ENCODE measurements at places on chromosomes 4 and X.

- DNase-seq, result no peak
Measured at GRCh38 chr4:150342945-150343344, 239.0 kb upstream of the MAB21L2 start.

DNA sequence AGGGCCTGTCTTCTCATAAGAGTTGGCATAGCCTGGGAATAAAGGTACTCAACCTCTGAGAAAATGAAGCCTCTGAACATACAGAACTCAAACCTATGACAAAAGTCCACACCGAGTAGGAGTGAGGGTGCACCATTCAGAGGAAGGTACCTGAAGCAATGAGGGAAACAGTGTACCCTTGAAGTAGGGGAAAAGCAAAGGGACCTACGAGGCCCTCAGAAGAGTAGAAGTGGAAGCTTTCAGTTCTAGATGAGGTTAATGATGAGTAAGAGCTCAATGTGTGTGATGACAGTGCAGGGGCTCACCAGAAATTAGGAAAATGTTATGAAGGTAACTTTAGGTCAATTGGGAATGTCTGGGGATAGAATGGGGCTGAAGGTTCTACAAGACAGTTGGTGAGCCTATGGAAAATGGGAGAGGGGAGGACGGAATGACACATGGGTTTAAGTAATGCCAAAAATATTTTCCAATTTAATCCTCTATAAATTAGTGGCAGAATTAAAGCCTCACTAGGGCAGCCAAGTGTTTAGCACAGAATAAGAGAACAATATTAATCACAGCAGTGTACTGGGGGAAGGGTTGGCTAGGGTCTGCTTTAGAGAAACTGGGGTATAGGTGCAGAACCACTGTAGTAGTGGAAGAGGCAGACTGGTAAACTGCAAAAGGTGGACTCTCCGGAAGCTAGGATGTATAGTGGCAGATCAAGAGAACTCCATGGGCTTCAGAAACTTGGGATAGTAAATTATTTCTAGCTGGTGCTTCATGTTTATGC is 39.8 kb downstream of the RAB33A start:
- DNase-seq, result no peak

GRCh38 chrX:101744085-101744484 is 84.4 kb upstream of the ARMCX2 start:
- DNase-seq, result no peak

DNA sequence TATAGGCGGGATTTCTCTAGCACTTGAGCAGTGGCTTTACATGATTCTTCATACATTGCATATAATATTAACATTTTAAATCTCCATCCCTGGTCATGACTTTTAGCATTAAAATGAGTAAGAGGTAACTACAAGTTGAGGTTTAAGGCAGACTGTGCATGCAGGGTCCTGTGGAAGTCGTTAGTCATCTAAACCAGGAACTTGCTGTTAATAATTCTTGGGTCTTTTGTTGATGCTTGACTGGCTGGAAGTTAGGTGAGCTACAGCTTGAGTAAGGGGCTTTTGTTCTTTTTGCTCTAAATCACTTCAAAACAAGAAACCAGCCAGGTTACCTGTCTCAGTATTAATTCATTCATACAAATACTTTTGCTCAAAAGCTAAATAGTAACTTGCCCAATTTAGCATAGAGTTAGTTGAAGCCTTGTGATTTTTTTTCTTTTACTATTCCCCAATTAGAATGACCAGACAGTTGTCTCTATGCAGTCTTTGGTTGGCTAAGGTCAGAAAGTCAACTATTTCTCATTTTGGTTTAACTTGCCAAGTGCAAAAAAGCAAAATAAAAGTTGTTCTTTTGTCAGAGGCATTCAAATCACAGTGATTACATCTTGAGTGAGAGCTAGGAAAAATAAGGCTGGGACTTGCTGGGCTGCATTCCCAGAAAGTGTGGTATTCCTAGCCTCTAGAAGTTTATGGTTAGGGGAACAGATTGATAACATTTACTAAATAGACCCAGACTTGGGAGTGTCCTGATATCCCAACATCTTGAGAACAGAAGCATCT is 516.9 kb downstream of the PDHA2 start:
- no peak for DNase-seq

GRCh38 chrX:129876771-129877305 is 29.1 kb upstream of the UTP14A start:
- no peak for DNase-seq

GRCh38 chrX:132743086-132743485 is 215.3 kb downstream of the HS6ST2 start:
- no peak for DNase-seq

- DNase-seq, result no peak
Measured at GRCh38 chr4:38620065-38620464, 43.9 kb upstream of the KLF3 start.

GRCh38 chr4:161881370-161881769 is 282.4 kb downstream of the FSTL5 start:
- no peak for DNase-seq

- DNase-seq, result no peak
Measured at GRCh38 chr4:109752525-109752924, 22.7 kb upstream of the PLA2G12A start.

- DNase-seq, result no peak
Measured at GRCh38 chr4:16171831-16172230, 54.4 kb downstream of the TAPT1 start.

GRCh38 chrX:52574416-52575275 is 57.8 kb upstream of the XAGE1B start:
- DNase-seq, result peak; percentile 2

DNA sequence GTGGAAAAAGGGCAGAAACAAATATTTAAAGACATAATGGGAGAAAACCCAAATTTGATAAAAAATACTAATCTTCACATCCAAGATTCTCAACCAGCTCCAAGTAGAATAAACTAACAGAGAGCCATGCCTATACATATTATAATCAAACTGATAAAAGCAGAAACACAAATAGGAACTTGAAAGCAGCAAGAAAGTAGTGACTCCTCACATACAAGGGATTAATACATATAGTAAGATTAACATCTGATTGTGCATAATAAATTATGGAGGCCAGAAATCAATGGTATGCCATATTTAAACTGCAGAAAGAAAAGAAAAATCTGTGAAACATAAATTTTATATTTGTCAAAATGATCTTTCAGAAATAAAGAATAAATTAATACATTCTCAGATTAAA is 454.3 kb upstream of the PCDH10 start:
- DNase-seq, result no peak

Data from activated naive CD4-positive, alpha-beta T cell treated with Interleukin-2 at 50 U/mL for 16 hours (primary cell).